ENCODE measurements at places on chromosomes 13 and 19. TPM values are rescaled to one million over a fixed set of nuclear protein-coding genes. Genes with fewer than 3 reads are reported as not detected.

KCTD4 gene
- not detected for total RNA-seq

DNA sequence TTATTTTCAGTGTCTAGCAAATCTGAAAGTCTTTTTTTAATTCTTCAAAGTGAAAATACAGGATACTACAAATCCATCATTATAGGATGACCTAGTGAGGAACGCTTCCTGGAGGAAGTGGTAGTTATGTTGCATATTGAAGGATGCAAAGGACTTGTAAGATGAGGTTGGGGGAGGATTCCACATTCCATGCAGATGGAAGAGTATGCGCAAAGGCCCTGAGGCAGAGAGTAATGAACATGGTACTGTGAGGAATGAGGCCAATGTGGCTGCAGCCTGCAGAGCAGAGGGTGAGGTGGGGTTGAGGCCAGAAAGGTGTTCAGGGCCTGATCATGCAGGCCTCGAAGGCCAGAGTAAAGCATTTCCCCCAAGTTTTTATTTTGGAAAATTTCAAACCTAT is 202.8 kb downstream of the MTUS2 start:
- DNase-seq, result no peak

DNA sequence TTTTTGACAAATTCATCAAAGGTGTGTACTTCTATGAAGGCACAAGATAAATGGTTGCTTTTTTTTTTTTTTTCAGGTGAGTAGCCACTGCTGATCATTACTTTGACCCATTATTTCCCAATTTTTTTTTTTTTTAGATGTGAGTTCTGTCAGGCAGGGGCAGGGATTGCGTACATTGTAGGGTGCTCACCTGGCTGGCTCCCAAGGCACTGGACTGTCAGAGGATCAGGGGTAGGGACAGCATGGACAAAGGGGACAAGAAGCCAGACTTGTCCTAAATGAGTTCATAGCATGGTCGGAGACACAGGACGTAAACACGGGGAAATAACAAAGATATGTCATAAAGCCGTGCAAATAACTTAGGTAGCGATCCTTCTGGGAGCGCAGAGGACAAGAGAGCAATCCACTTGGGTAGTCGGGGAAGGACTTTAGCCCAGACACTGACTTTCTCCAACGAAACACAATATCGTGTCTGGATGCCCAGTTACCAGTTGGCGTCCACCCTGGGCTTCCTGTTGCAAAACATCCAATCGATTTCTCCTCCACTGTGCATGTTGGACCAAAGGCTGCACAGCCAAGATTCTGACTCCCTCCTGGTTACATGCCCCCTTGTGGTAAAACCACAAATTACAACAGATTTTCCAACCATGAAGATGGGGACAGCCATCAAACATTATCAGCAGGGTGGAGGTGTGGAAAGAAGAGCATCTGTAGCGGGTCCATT is 27.5 kb upstream of the KATNAL1 start:
- peak; percentile 92 for DNase-seq

GRCh38 chr13:49058761-49059160 is 83.0 kb downstream of the FNDC3A start:
- DNase-seq, result no peak

- DNase-seq, result no peak
These were observed 1.7 kb upstream of the KLK13 start for GRCh38 chr19:51066393-51067186.

All from right lobe of liver (tissue), 6 donors.